ENCODE measurements at places on chromosomes 2 and 18.

DNA sequence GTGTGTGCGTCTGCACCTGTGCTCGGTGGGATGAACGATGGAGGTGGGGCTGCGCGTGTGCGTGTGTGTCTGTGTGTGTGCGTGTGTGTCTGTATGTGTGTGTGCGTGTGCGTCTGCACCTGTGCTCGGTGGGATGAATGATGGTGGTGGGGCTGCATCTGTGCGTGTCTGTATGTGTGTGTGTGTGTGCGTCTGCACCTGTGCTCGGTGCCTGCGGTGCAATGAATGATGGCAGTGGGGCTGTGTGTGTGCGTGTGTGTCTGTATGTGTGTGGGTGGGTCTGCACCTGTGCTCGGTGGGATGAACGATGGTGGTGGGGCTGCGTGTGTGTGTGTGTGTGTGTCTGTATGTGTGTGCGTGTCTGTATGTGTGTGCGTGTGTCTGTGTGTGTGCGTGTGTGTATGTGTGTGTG is 48.5 kb upstream of the CTDP1 start:
- DNase-seq, result no peak

GRCh38 chr18:25288340-25288938 is 63.5 kb downstream of the ZNF521 start:
- DNase-seq, result no peak

DNA sequence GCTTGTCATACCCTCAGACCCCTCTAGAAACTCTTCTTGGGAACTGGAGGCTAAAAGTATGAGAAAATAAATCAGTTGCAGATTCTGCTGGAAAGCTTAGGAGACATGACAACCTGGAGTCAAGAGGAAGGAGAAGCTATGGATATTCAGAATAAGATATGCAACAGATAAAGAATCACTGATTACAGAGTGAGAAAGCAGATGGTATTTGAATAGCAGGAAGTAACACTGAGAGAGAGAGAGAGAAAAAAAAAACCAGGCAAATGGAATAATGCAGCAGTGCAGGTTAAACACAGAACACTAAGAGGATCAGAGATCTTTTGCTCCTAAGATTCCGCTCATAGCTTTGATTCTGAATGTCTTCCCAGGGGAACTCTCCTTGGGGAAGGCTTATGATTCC is 1284.1 kb upstream of the NXPH2 start:
- no peak for DNase-seq

GRCh38 chr2:147364597-147364996 is 480.2 kb upstream of the ACVR2A start:
- no peak for DNase-seq

DNA sequence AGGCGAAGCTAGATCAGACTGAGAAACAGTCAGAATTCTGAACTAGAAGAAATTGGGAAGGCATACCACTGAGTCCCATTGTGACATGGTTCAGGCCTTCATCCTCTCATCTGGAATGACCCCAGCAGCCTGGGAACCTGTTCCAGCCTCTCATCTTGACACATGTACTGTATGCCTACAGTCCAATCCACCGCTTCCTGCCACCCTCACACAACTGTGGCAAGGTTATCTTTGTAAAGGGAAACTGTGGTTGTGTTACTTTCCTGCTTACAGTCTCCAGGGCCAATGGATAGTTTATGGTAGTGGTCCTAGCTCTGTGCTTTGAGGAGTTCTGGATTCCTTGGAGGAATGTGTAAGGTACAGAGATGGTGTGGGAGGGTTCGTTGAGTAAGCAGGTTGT is 296.9 kb upstream of the TRIB2 start:
- DNase-seq, result no peak

DNA sequence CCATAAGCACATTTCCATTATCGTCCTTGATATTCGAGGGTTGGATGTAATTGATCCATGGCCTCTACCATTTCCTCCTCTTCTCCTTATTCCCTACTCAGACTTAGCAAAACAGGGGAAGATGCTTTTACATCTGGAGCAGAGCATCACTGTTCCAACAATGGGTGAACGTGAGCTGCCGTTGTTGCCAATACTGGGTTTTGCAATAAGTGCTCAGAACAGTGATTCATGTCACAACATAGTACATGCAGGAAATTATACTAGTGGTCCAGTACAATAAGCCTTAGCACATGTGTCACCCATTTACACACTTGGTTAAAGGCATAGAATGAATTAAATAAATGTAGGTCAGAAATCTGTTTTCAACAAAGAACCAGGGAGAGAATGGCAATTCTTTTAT is 112.4 kb downstream of the DCC start:
- DNase-seq, result no peak

DNA sequence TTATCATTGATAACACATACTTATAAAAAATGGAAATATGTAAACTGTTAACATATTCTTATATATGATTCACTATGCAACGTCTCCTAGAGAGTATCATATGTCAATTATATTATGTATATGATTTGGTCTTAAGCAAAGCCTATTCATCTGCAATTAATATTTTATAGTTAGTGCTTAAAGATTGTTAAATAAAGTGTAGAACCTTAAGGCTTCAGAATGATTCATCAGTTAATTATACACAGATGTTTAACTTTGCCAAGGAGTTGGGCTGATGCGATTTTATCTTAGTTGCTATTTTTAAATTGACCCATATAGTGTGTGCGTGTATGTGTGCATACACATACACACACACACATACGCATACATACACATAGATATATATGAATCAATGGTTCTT is 323.1 kb downstream of the RBM43 start:
- peak; percentile 39 for DNase-seq

GRCh38 chr18:8428951-8429350 is 180.3 kb upstream of the RAB12 start:
- no peak for DNase-seq

DNA sequence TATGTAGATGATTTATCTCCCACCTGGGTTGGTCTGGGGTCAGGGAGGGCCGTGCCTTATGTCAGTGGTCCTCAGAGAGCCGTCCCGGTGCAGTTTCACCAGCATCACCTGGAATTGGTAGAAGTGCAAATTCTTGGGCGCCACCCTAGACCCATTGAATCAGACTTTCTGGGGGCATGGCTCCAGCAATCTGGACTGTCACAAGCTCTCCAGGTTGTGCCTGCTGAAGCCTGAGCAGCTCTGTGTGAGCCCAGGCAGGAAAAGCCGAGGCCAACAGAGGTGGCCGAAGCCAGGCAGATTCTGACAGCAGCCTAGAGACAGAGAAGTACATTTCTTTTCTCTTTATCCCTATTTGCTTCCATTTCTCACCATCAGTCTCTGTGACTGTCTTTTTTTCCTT is 98.4 kb upstream of the SEC11C start:
- no peak for DNase-seq

- DNase-seq, result no peak
Measured at GRCh38 chr2:105309147-105309545, 20.4 kb downstream of the TGFBRAP1 start.

- DNase-seq, result peak; percentile 76
Measured at GRCh38 chr2:102166189-102166845, 20.5 kb upstream of the IL1RL2 start.

- DNase-seq, result no peak
Measured at GRCh38 chr2:236613612-236614011, 44.0 kb downstream of the ACKR3 start.

GRCh38 chr2:12262681-12263436 is 453.9 kb upstream of the TRIB2 start:
- DNase-seq, result no peak

- DNase-seq, result no peak
Measured at GRCh38 chr2:134308474-134309385, 54.9 kb downstream of the MGAT5 start.

- peak; percentile 59 for DNase-seq
Measured at GRCh38 chr2:40371525-40372282, 80.2 kb downstream of the SLC8A1 start.

GRCh38 chr2:30930716-30931115 is 123.5 kb upstream of the CAPN13 start:
- no peak for DNase-seq

- no peak for DNase-seq
Measured at GRCh38 chr2:179768765-179769164, 92.6 kb downstream of the ZNF385B start.

DNA sequence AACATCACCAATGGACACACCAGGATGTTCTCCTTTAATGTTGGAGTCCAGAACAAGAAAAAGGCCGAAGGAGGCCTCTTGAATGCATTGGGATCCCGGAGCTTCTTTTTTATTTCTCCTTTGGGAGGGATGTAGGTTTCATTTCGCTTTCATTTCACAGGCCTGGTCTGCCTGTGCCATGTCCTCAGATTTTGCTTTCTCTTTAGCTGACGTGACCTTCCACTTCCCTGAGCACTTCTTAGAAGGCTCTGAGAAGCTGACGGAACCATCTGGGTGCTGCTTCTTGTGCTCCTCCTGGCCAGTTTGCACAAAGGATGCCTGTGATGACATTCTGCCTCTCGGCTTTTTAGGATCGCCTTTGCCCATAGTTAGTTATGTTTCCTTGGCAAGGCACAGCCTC is 15.1 kb upstream of the MBOAT2 start:
- no peak for DNase-seq

DNA sequence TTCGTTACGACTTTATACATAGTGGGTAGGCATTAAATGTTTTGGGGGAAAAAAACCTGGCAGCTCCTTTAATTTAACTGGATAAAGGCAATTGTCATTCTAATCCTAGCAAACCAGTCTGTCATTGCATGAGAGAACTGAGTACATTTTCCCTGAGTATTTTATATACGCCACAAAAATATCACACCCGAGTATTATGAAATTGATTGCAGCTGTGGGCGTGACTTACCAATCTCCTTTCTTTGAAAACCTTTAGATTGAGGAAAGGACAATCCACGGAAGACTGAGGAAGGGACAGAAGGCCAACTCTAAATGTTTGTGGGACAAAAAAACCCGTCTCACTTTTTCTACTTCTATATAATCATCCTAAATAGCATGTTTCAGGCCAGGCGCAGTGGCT is 9.0 kb downstream of the TM4SF20 start:
- no peak for DNase-seq

- DNase-seq, result no peak
Measured at GRCh38 chr2:223696719-223697118, 94.6 kb upstream of the SCG2 start.

- DNase-seq, result no peak
Measured at GRCh38 chr2:53087874-53088461, 679.6 kb upstream of the CHAC2 start.

GRCh38 chr2:96538487-96539214 is 2.1 kb downstream of the ARID5A start:
- no peak for DNase-seq

Data from BJ (cell line).